ENCODE measurements at places on chromosomes 1 and 21.

DNA sequence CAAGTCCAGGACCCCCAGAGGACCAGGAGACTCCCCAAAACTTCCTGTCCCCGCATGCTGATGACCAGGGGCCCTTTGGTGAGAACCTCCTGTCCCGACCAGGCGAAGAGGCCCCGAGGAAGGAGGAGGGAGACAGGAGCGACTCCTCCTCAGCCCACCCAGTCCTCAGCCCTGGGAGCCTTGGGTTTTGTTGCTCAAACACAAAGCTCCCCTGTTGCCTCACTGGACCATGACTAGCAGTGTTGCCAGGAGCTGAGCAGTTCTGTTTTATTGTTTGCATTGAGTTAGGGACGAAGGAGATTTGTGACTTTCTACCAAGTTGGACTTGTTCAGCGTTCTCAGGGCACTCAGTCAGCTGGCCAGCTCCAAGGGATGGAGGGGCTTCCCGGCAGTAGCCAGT is 10.0 kb downstream of the UMODL1 start:
- no peak for DNase-seq

DNA sequence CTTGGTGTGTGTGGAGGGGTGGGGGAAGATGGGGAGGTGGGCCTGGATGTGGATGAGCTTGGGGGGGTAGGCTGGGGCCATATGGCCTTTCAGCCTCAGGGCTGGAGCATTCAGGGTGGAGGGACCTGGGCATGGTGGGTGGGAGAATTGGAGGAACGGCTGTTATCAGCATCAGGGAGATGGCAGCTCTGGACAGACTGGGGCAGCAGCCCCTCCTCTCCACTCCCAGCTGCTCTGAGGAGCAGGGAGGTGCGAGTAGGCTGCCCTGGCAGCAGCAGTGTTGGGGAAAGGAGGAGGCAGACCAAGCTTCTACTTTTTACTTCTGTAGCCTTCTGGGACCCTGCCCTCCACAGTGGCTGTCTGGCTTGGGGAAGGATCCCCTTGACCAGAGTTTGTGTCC is 10.2 kb downstream of the PPFIA4 start:
- DNase-seq, result no peak

DNA sequence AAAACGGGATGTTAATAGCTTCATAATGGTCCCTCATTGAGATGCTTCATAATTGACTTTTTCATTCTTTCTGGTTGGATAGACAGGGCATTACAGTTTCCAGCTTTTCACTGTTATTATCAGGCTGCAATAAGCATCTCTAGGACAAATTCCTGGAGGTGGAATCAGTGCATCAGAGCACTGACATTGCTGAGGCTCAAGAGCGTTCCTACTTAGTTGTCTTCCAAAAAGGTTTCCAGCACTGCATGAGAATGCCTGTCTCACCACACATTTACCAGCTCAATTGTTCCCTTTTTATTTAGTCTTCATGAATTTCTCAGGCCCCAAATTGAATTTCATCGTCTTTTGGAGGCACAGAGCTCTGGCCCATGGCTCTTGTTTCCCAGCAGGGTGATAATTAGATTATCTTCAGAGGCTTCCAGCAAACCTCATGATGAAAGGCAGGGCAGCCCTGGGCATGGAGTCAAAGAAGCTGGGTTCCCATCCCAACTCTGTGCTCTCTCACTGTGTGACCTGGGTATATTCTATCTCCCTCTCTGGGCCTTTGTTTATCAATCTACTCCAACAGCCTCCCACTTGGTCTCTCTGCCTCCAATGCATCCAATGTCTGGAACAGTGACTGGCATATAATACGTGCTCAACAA is 451.4 kb downstream of the PTPRU start:
- no peak for DNase-seq

- DNase-seq, result no peak
Observed at GRCh38 chr1:216168546-216168945, 254.7 kb downstream of the USH2A start.

DNA sequence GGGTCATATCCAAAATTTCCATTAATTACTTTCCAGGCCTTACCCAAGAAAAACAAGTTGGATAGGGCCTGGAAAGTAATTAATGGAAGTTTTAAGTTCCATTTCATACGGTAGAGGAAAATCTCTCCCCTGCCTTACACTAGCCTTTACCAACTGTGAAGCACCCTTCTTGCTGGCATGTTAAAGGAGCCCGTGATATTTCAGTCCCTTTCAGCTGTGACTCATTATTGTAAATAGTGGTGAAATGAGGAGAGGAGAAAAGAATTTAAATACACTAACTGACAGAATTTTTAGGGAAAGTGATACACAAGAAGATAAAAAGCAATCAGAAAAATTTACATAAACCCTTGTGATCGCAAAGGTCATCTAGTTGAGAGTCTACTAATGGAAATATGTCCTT is 20.3 kb upstream of the KAZN start:
- no peak for DNase-seq

DNA sequence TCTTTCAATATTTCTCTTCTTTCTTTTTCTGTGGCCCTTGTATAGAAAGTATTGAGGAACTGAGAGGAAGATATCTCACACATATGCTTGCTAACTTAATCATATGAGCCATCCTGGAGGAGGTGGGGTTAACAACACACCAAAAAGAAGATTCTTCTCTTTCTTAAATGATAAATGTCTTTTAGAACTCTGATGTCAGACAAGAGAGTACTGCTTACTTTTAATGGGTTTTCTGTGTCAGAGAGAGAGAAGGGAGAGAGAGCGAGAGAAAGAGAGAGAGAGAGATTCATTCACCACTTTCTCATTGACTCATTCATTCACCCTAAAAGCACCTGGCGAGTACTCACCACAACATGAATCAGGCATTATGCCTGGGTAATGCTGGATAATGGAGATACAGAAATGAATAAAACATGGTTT is 250.3 kb upstream of the SGIP1 start:
- DNase-seq, result no peak

GRCh38 chr1:41014871-41015270 is 6.7 kb downstream of the SLFNL1 start:
- DNase-seq, result no peak

DNA sequence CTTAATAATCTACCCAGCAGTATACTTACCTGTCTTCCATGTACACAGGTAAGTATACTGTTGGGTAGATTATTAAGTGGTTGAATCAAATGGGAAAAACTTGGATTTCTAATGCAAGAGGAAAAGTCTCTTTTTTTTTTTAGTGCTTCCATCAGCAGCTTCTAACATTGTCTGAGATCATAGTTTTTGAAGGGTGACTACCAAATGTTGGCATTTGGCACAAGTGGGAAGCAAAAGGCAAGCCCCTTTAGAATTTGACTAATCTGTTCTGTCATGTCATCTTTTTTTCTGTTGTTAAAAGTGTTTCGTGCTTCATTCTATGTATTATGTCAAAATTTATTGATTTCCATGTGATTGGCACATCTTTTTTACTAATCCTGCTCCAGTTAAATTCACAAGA is 547 bp downstream of the FMO1 start:
- DNase-seq, result no peak

DNA sequence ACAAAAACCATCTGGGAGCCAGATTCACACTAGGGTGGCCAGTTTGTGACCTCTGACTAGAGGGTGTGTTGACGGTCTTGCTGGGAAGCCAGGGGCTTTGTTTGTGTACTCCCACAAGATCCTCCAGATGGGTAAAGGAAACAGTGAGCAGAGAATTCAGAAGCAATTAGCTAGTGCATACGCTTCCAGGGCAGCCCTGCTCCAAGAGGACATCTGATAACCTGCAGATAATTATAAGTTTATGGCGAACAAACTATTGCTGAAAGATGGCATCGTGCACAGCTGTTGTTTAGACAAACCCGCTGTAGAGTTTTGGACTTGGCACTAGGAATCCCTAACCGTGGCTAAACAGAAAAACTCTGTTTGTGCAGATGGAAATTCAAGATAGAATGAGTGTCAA is 326.4 kb downstream of the TGFB2 start:
- DNase-seq, result no peak

DNA sequence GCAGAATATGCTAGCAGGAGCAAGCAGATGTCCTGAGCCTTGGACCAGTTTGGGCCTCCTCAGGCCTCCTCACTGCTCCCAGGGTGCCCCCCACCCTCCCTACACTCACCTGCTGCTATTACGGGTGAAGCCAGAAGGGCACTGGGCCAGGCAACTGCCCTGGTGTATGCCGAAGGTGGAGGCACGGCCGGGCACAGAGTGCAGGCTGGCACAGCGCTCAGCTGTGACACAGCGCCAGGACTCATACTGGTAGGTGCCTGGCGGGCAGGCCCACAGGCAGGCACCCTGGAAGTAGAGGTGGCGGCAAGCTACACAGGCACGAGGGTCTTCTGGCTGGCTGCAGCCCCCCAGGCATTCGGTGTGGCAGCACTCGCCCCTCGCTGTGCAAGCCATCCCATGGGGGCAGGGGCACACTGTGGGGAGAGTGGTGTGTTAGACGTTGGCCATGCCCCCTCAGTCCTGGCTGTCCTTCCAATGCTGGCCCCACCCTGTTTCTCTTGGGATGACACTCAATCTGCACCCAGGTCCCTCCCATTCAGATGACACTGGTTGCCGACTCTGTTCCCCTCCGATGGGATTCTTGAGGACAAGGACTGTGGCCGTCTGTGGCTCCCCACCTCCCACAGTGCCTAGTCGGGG is 7.0 kb downstream of the INSRR start:
- DNase-seq, result no peak

GRCh38 chr1:192538407-192539296 is 36.9 kb upstream of the RGS1 start:
- no peak for DNase-seq

DNA sequence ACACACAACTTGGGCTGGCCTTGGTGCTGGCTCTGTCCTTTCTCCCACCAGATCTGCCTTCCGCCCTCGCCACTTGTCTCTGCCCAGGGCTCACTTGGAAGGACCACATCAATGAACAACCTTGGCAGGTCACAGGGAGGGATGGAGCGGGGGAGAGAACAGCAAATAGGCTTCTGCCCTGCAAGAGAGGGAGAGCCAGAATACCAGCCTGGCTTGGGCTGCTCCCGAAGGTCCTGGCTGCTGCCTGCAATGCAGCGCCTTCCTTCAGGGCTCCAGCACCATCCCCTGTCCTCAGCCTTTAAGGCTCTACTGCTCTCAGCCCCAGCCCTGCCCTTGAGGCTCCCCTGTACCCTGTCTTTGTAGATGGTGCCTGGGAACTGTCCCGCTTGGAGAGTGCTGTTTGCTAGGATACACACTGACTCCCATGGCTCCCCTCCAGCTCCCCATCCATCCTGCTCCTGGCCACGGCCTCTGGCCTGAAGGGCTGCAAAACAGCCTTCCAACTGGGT is 43.8 kb downstream of the HIVEP3 start:
- DNase-seq, result no peak
